Cardiac fibroblast (primary cell): ENCODE measurements at places on chromosomes 4 and X.

DNA sequence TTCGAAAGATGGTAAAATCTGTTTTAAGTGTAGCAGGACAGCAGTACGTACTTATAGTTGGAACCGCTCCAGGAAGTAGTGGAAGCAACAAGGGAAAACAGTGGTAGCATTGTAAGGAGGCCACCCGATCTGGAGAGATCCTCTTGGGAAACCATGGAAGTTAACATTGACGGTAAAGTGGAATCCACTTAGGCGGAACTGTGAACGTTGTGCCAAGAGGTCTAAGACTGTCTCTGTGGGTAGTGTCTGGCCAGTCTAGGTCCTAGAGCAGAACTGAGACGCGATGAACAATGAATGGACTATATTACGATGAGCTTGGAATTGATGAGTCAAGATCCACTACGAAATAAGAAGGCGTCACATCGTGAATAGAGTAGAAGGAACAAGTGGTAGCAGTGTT is 124.0 kb downstream of the TENM3 start:
- no peak for DNase-seq

DNA sequence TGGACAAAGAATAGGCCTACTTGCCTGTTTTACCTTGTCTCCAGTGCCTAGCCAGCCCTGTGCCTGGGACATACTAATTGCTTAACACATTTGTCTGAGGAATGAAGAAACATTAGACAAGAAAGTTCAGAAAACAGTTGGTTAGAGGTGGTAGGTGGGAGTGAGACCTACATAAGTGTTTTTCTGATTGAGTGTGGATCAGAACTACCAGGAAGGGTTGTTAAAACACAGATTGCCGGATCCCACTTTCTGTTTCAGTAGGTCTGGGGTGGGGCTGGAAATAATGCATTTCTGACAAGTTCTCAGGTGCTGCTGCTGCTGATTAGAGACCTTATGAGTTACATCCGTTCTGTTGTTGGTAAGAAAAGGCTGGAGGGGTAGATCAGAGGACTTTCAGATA is 5.7 kb upstream of the JADE1 start:
- no peak for DNase-seq

DNA sequence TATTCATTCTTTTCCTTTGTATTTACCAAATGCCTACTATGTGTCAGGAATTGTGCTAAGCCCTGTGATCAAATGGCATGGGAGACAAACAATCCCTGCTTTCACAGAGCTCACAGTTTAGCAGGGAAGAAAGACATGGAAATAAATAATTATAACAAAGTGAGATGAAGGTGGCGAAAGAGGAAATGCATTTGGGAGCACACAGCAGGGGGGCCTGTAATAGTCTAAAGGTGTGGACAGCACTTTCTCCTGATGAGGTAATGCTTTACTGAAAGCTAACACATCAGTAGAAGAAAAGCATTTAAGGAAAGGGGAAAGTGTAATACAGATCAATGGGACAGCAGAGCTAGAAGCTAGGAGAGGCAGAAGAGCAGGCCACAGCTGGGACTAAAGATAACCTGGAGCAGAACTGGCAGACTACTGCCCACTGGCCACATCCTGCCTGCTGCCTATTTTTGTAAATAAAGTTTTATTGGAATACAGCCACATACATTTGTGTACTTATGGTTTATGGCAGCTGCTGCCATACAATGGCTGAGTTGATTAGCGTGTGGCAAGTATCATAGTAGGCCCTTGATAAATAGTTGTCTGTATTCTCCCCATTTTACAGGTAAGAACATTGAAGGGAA is 67.1 kb upstream of the TAPT1 start:
- DNase-seq, result no peak

DNA sequence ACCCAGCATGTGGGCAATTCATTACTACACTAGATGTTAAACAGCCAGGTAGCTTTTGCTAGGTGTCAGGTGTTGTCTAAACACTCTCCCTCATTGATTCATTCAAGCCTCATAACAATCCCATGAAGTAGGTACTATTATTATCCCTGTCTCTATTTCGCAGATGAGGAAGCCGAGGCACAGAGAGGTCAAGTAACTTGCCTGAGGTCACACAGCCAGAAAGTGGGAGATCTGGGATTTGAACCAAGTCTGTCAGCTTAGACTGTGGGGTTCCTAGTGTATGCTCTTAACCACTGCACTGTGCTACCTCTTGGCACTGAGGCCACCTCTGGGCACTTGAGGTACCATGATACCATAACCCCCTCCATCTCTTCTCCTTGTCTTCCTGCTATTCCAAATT is 17.4 kb upstream of the XPNPEP2 start:
- DNase-seq, result no peak

DNA sequence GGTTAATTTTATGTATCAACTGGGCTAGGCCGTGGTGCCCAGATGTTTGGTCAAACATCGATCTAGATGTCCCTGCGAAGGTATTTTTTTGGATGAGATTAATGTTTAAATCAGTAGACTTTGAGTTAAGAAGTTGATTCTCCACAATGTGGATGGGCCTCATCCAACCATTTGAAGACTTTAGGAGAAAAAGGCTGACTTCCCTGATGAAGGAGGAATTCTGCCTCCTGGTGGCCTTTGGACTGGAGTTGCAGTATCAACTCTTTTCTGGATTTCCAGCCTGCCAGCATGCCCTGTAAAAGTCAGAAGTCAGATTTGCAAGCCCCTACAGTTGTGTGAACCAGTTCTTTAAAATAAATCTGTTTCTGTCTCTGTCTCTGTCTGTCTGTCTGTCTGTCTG is 91.4 kb downstream of the STK32B start:
- peak; percentile 50 for DNase-seq

DNA sequence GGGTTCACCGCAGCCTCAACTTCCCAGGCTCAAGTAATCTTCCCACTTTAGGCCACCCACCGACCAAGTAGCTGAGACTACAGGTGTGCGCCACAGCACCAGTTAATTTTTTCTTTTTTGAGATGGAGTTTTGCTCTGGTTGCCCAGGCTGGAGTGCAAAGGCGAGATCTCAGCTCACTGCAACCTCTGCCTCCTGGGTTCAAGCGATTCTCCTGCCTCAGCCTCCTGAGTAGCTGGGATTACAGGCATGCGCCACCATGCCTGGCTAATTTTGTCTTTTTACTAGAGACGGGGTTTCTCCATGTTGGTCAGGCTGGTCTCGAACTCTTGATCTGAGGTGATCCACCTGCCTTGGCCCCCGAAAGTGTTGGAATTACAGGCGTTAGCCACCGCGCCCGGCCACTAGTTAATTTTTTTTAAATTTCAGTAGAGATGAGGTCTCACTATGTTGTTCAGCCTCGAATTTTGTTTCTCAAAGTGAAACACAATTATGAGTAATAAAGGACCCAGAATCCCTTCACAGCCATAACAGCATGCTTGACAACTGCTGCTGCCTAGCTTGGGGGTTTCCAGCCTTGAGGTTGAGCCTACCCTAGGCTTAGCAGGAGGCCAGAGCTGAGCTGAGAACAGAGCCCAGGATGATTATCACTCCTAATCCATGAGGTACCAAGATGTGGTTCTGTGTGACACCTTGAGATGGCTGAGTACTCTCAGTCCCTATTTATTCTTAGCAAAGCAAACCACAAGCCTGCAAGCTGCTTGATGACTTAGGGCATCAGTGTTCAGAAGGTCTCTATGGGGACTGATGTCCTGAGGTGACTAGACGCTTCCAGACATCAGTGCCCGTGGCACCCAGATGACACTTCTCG is 41.6 kb upstream of the NKRF start:
- no peak for DNase-seq

DNA sequence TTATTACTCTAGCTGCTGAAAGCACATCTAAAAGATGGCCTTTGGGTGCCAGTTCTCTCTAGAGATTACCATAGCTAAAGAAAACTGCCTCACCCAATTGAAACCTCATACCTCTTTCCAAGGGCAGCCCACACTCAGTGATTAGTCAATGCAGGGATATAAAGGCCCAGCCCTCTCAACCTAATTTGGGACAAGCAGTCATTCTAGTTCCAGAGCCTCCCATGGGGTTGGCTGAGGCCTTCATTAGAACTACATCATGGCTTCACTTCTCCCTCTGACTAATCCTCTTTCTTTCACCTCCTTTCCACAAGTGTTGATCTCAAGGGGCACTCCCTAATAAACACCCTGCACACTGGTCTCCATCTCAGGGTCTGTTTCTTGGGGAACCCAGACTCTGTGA is 38.5 kb upstream of the C1GALT1C1 start:
- DNase-seq, result peak; percentile 9

DNA sequence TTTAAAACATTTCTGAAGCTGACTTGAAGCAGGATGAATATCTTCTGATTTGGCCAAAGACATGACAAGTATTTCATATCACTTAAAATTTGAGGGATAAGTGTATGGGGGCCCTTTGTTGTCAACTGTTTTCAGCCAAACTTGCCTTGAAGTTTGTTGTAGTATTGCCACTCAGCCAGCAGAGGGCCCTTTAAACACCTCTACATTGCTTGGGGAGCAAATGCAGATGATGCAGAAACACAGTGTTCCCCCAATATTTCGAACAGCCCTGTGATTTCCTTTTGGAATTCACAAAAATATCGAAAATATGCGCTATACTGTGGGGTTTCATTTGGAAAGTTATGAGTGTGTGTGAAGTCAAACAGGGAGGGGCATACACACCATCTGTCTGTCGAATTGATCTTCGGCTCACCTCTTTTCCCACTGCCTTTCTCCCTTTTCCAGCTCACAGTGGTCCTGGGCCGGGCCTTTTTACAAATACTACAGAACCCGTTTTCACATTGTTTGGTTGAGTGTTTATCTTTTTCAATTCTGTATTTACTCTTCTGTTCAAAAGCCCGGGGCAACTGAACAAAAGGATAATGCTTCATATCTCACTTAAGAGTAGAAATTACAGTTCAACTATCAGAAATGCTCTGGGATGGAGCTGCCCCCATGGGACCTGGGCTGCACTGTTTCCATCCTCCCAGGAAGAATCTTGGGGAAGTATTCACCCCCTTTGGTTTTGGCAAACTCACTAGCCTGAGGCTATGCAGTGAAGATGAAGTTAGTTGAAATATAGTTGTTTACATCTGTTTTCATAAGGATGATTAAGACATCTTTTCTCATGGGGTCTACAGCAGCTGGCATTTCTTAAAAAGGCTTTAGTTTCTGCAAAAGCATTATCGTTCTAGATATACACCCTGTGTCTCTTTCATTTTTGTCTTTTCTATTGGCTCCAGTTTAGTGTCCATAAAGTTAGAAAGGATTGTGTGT is 137.6 kb downstream of the EGF start:
- peak; percentile 63 for DNase-seq

DNA sequence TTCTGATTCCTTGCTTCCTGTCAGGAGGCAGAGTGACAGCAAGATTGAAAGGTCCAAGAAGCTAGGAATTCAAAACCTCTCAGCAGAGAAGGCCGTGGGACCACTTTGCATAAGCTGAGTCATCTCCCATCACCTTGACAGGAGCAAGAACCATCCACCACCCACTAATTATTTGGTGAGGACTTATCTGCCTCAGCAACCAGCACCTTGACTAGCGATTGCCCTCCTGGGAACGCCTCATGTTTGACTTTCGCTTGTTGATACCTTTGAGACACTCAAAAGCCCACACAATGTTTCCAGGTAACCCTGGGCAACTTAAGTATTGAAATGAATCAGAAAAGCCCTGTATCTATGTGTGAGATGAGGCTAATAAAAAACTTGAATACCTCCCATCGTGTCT is 233.5 kb upstream of the GYPA start:
- no peak for DNase-seq

DNA sequence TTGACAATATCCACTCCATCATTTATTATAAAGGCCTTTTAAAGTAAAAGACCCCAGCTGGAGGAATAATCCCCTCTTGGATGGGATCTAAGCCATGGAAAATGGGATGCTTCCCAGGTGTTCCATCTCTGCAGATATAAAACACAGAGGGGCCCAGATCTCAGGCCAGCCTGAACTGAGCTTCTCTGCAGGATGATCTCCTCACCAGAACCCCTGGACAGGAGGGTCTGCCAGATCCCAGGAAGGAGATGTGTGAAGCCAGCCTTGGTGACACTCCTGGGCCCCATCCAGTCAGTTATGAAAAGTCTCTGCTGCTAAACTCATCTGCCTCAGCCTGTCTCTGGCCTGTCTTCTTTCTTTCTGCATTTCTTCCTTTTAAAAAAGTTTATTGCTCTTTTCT is 56.7 kb downstream of the HTRA3 start:
- no peak for DNase-seq

DNA sequence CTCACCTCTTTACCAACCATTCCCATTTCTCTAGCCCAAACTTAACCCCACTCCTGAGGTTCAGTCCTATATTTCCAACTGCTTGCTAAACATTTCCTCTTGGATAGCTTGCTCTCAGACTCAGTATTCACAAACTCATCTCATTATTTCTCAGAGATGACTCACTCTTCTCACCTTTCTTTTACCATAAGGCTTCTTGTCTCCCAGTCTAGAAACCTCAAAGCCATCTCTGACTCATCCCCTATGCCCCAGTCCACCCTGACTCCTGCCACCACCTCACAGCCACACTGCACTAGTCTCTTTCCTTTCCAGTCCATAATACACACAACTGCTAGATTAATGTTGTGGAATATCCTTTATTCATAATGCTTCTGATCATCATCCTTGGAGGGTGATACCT is 4.8 kb downstream of the FRMPD3 start:
- no peak for DNase-seq

GRCh38 chr4:119854364-119854763 is 212.3 kb downstream of the MAD2L1 start:
- no peak for DNase-seq

- peak; percentile 6 for DNase-seq
These were observed 38.9 kb downstream of the TLR10 start for GRCh38 chr4:38743866-38744265.

DNA sequence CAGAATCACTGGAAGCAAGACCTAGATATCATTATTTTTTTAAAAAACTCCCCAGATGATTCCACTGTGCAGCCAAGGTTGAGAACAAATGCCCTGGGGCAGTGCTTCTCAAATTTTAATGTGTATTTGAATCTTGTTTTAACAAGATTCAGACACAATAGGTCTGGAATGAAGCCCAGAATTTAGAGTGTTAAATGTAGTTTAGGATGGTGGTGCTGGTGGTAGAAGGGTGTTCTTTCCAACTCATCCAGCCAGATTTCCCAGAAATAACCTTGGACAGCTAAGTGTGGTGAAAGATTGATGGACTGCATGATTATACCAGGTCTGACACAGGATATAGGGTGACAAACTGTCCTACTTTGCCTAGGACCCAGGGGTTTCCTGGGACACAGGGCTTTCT is 120.1 kb upstream of the MED14 start:
- no peak for DNase-seq

- DNase-seq, result no peak
These were observed 81.1 kb upstream of the AADAT start for GRCh38 chr4:170170861-170171260.

- no peak for DNase-seq
These were observed 53.2 kb upstream of the ATP6AP2 start for GRCh38 chrX:40527543-40527942.

GRCh38 chrX:55056820-55057674 is 17.8 kb upstream of the PAGE2B start:
- DNase-seq, result peak; percentile 71

GRCh38 chr4:110367156-110367555 is 108.8 kb upstream of the ENPEP start:
- no peak for DNase-seq

DNA sequence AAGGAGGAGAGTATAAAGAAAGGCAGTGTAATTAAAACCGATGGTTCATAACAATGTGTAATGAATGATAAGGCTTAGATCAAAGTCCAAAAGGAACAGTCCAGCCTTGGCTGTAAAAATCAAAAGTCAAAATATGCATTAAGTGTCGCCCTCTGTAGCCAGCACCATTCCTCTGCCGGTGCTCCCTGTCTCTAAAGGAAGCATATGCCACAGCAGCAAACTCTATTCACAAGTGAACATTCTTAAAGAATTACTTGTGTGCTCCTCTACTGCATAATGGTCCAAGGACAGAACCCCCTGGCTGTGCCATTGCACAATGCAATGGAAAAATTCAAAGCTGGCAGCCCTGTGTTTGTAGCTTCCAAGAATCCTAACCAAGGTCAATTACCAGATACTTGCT is 16.3 kb upstream of the MBNL3 start:
- no peak for DNase-seq
